Choroid plexus epithelial cell (primary cell): ENCODE measurements at places on chromosomes 4 and X.

DNA sequence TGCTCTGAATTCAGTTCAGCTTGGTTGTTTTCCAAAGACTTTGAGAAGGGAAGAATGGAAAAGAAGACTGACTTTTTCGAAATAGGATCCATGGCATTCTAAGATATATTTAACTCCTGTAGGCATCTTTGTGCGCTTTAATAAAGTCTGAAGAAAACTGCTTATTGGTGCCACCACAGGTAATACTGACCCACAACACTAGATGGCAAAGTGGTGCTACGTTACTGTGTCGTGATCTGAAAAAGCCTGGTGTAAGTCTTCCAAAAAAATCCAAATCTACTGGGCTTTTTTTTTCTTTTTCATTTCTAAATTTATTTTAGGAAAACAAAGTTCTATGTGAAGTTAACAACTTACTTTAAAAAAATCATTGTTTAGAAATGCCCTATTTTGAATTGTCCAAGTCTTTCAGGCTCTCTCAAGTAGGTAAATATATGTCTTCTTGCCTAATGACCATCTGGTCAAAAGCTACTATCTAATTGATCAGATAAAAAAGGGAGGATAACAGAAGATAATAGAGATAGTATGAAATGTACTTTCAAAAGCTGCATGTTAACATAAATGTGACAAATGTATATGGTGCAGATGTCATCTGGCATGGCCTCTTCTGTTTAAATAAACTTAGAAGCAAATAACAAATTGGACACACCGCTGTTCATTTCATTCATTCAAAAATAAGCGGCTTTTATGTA is 47.0 kb upstream of the MID1IP1 start:
- peak; percentile 73 for DNase-seq

DNA sequence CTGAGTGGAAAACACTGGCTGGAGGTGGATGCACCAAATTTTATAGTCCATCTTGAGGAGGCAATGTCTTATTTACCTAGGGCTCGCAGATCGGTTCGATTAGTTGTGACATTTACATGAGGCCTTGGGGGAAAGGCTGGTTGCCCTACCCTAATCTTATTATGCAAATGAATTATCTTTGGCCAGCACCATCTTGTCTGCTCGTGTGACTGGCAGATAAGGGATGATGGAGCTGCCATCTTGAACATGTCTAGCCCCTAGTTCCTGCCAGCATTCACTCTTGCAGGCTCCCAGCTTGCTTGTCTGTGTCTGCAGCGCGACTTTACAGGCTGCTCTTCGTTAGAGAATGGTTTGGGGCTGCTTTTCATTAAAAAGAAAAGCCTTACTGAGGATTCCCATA is 61.9 kb downstream of the SEC24B start:
- DNase-seq = no peak

GRCh38 chrX:122583551-122583950 is 600.5 kb upstream of the GRIA3 start:
- no peak for DNase-seq

DNA sequence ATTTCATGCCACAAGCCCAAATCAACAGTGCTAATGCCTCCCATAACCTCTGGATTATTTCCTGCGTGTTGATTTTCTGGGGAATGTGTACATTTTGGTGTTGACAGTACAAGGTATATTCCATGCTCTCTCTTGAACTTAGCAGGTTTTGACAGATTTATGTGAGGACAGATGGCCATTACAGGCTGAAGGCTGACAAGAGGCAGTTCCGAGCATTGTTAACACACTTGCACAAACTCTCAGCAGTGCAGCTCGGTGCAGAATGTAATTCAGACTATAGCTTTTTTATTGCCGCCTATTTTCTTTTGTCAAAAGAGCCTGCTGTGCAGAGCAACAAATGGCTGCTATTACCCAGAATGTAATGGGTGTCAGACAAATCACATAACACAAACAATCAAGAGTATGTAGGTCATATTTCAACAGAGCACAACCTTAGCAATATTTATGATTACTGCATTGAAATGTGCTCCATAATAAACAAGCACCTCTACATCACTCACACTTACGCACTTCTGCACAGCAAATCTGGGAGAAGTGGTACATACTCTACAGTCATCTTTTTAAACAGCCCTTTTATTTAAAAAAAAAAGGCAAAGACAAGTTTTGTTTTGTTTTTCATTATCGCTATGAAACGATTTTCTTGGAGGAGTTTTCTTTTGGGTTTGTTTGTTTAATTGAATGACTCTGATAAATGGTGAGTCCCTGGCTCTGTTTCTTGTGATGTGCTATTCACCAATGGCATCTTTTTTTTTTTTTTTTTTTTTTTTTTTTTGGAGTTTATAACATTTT is 71.6 kb downstream of the PPARGC1A start:
- DNase-seq = no peak

GRCh38 chrX:29090811-29091210 is 503.6 kb downstream of the IL1RAPL1 start:
- peak; percentile 36 for DNase-seq

DNA sequence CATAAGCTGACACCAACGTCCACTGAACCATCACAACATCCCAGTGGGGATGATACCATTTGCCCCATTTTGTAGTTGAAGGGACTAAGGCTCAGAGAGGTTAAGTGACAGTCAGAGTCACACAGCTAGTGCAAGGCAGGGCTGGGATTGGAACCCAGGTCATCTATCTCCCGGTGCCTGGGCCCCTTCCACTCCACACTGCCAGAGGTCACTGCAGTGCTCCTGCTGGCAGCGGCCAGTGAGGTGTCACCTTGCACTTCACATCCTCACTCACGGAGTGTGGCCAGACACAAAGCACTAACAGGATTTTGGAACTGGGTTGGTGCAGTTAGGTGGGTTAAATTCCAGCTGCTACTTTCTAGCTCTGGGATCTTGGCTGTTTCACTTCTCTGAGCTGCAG is 118.7 kb downstream of the ENPP6 start:
- DNase-seq = no peak

DNA sequence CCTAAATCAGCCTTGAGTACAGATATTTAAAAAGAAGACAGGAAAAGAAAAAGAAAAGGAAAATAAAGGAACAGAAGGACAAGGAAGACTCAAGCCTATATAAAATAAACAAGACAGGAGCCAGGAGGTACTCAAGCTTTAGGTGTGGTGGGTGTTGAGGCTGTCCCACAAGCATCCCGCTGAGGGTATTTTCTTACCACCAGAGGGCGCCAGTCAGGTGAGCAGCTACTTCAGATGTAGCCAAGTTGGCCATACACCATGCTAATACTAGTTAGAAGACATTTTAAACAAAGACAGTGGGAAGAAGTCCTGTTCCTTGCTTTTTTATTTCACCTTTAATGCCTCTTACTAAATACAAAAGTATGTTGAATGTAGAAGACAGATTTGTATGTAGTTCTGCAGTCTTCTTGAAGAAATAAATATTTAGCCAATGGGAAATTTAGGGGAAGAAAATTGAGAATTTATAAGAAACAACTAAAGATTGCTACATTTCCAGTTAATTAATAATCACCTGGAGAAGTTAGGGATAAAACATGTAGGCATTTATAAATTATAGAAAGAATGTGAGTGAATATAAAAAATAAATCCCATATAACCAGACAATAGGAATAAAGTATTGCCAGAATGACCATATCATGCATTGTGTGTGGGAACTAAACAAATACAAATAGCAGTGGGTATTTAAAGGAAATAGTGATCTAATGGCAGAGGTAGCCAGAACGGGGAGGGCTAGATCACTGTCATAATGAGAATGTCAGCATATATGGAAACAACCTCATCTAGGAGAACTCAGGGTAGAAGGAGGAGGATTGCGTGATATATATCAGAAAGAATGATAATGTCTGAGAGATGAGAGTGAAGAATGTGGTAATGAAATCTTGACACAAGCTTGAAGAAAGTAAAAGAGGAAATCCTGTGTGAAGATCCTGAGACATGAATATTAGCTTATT is 71.0 kb downstream of the MTHFD2L start:
- DNase-seq = peak; percentile 91

- no peak for DNase-seq
Observed at GRCh38 chrX:2934715-2935710, 5.9 kb upstream of the ARSD start.

DNA sequence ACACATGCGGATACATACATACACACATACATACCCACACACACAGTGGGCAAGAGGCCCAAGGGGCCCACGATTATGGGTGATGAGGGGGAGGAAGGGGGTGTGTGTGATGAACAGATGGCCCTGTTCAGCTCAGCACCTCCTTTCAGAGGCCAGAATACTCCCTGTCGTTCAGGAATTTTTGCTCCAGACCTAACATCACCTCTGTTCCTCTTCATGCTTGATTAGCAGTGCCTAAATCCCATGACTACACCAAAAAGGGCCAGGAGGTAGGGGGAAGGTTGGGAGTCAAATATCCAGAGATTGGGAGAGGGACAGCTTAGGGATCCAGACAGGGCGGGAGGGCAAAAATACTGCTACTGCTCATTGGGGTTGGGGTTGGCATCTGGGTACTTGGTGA is 42.7 kb downstream of the SMC1A start:
- no peak for DNase-seq

- no peak for DNase-seq
Observed at GRCh38 chr4:6241062-6241845, 28.4 kb upstream of the WFS1 start.

DNA sequence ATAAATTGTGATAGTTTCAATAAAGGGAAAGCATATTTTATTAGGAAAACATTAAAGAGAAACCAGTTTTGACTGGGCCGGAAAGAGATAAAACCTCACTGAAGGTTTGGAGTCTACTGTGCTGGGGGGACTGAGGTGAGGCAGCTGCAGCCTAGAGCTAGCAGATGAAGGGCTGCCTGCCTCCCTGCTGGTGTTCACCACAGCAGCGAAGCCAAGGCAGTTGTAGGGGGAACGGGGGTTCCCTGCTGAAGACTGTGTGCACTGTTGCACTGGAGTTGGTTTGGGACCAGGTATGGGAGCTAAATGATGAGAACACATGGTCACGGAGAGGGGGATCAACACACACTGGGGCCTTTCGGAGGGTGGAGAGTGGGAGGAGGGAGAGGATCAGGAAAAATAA is 546.5 kb upstream of the SMIM31 start:
- no peak for DNase-seq

DNA sequence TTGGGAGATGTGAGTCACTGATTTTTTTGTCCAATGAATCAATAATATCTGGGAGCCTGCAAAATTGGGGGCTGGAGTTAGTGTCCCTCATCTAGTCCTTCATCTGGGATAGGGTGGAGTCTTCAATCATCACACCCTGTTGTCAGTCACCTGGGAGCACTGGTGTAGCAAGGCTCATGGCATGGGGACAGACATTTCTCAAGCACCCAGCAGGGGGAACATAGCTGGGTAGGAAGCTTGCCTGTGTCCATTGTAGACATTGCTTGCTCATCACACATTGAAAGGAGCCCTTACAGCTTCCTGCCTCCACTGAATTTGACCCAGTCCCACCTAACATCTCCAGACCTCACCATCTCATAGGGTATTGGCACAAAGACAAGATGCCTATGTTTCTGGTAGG is 61.2 kb downstream of the SEL1L3 start:
- DNase-seq = no peak

DNA sequence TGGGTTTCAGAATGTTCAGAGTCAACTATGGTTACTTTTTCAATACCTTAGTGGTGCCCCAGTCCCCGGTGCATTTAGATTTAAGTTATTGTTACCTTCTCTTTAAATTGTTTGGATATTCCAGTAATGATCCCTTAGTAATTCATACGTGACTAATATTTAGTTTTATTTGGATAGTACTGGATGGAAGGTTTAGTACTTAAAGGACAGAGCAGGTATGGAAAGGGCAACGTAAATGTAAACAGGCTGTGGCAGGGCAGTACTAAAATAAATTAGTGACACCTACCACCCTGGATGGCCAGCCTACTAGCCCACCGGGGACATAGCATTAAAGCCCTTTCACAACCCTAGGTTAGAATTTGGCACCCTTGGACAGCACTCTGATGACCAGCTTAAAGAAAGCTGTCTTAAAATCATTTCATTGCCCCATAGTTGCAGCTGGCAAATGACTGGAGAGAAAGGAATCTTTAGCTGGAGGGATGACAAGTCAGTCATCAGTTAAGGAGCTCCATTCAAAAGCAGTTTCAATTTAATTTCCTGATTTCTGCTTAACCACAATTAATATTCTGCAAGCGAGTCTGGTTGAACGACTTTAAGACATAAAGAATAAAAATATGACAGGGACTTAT is 16.4 kb downstream of the PLP1 start:
- DNase-seq = peak; percentile 69

- DNase-seq = no peak
Observed at GRCh38 chrX:4841216-4841745, 1127.8 kb upstream of the PRKX start.

GRCh38 chr4:140579278-140579677 is 10.5 kb upstream of the UCP1 start:
- DNase-seq = no peak

GRCh38 chr4:114251020-114251419 is 271.6 kb upstream of the ARSJ start:
- no peak for DNase-seq

- DNase-seq = no peak
Observed at GRCh38 chrX:370244-370962, 16.3 kb downstream of the PPP2R3B start.

GRCh38 chrX:22165732-22166457 is 106.8 kb upstream of the CBLL2 start:
- DNase-seq = peak; percentile 40

- no peak for DNase-seq
Observed at GRCh38 chrX:21645886-21646285, 12.2 kb downstream of the KLHL34 start.

GRCh38 chrX:52346174-52347165 is 22.4 kb upstream of the XAGE2 start:
- DNase-seq = peak; percentile 2

DNA sequence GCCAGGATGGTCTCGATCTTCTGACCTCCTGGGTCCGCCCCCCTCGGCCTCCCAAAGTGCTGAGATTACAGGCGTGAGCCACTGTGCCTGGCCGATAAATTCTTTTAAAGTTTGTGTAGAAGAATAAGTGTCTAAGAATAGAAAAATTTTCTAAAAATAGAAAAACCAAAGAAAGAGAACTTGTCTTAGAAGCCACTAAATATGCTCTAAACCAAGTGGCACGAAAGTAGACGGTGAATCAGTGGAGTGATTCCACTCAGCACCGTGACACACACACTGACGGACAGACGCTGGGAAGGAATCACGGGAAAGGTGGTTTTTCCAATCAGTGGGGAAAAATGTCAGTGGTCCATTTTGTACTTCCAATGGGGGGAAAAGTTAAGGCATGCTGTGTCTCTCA is 72.7 kb upstream of the PSAPL1 start:
- DNase-seq = no peak

DNA sequence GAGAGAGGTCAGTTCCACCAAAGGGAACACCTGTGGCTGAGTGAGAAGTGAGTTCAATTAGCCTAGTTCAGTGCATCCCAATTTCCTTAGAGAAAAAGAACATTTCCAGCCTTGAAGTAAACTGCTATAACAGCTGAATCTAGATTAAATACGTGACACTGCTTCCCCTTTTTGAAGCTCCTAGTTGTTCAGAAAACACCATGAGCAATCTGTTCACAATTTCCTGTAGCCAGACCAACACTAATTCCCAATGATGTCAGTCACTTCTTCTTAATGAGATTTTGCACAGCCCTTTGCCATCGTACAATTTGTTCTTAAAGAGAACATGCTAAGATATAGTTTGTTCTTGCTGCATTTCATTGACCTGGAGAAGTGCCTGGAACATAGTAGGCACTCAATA is 144.6 kb upstream of the EDNRA start:
- no peak for DNase-seq

GRCh38 chr4:26334366-26334765 is 13.6 kb downstream of the RBPJ start:
- no peak for DNase-seq

- DNase-seq = no peak
Observed at GRCh38 chrX:63363788-63364187, 12.7 kb upstream of the SPIN4 start.
